Osteoblast (primary cell): ENCODE measurements at places on chromosomes 13 and 19.

- DNase-seq: peak; percentile 100
Measured at GRCh38 chr19:1856698-1857603, 6.4 kb downstream of the KLF16 start.

GRCh38 chr19:13866463-13867046 lies 10.4 kb upstream of the NANOS3 start:
- peak; percentile 19 for DNase-seq

DNA sequence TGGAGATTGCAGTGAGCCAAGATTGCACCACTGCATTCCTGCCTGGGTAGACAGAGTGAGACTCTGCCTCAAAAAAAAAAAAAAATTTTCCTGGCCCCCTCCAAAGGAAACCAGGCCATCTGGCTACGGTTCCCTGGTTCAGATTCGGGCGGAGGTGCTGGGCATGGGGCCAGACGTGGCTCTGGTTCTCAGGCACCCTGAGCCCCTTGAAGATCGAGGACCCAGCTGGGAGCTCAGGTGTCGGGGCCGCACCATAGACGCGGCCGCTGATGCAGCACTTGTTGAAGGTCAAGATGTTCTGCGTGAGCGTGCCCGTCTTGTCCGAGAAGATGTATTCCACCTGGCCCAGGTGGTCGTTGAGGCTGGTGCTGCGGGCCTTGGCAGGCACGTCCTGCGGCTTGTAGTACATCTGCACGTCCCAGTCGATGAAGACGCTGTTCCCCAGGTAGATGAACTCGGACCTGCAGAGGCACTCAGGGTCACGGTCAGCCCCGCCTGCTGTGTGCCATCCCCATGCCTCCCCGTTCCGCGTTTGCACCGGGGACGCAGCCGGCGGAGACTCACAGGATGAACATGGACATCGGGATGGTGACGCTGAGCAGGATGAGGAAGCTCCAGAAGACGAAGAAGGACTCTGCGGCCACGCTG lies 12.3 kb downstream of the ATP8B3 start:
- no peak for DNase-seq

DNA sequence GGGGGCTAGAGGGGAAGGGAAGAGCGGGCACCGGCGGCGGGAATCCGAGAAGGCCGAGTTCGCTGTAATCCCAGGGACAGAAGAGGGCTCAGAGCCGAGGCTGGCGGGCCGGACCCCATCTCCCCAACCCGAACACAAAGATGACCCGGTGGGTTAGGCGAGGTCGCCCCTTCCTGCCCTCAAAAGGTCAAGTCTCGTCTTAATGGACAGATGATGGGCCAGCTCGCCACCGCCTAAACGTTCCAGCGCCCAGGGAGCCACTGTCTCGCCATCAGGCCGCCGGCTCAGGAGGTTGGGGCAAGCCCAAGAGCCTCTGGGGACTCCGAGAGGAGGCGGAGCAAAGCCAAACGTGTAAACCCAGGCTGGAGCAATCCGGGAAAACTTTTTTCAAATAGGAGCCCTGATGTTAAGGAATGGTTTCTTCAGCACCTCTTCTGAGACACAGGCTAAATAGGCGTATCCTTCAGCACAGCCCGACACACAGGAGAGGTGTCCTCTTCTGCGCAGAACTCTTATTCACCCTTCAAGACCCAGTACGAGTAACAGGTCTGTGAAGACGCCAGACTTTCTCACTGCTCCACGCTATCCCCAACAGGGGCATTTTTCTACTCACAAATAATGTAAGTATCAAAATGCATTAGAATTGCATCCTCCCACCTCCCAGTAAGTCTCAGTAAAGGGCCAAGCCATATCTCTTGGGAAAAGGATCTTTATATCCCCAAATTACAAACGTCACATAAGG lies 6.3 kb upstream of the POU4F1 start:
- peak; percentile 81 for DNase-seq

- no peak for DNase-seq
Measured at GRCh38 chr13:35733827-35734226, 257.3 kb upstream of the MAB21L1 start.

- DNase-seq: peak; percentile 27
Measured at GRCh38 chr13:113646921-113647340, 11.1 kb downstream of the ATP4B start.

DNA sequence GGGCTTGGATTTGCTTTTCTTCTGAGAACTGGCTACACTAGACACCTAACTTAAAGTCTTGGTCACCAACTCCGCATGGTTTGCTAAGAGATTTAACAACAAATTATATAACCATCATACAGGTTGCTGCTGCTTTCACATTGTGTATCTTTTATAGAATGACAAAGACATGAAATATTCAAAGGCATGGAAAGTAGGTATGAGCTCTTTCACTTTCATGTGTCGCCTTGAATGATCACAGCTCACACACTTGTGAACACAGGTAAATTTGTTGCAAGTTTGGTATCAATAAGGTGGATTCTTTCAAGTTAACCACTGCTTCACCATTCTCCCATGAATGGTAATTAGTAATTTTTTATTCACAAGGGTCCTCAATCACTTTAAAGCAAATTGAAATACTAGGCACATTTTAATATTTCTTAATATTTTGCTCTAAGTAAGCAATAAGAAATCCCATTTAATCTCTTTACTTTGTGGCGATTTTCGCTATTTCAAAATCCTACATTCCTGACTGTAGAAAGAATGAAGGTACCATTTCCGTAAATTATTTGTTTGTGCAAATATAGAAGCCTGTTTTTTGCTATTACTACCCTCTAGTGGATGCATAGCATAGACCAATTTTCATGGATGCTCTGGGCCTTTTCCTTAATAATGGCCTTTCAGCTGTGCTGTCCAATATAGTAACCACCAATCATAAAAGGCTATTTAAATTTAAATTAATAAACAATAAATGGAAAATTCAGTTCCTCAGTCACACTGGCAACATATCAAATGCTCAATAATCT lies 45.5 kb upstream of the FREM2 start:
- no peak for DNase-seq

GRCh38 chr19:58183817-58184215 lies 955 bp downstream of the ZNF274 start:
- no peak for DNase-seq

GRCh38 chr13:73245246-73245645 lies 186.4 kb downstream of the KLF5 start:
- DNase-seq: no peak

DNA sequence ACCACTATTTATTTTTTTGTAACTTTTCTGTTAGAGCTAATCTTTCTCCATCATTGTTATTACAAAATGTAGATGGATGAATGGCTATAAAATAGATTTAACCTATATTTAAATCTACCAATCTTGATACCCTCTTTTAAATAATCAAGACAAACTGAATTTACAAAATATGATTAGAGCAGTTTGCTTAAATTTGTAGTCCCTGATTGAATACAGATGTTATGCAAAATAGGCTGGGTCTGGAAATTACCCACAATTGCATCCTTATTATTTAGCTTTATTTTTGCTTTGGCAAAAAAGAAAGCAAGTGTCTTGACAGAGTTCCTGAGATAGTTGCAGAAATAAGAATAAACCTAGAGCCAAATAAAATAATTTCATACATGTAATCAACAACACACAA lies 352.8 kb downstream of the KLF12 start:
- no peak for DNase-seq

- DNase-seq: peak; percentile 74
Measured at GRCh38 chr13:97122381-97122996, 99.6 kb upstream of the MBNL2 start.

DNA sequence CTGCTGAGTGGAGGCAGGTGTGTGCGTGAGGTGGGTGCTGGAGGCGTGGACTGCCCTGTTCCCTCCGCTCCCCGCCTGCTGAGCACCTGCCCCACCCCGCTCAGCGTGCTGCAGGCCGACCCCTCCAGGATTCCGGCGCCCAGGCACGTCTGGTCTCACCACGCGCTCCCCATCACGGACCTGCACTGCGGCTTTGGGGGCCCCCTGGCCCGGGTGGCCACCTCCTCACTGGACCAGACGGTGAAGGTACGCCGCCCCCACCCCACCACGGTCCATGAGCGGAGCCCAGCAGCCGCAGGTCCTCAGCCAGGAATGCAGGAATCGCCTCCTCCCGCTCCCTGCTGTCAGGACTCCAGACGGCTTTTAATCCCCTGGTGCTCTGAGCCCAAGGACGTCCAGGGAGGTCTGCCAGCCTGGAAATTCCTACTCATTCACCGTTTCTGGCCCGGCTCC lies 6.0 kb downstream of the WDR18 start:
- no peak for DNase-seq

DNA sequence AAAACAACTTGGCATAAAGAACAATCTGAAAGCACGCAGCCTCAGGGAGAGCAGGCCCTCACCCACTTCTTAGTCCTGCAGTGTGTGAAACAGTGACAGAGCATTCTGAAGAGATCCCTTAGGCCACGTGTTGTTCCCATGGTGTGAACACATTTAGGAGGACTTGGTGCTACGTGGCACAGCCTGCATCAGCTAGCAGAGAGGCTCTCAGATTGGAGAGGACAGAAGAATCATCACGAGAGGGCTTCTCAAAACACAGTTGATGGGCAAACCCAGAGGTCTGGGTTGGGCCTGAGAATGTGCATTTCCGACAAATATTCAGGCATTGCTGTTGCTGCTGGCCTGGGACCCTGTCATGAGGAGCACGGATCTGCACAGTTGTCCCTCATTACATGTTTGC lies 26.1 kb upstream of the TFDP1 start:
- peak; percentile 79 for DNase-seq

- DNase-seq: no peak
Measured at GRCh38 chr19:56537442-56537841, 1.3 kb upstream of the ZFP28 start.

- peak; percentile 46 for DNase-seq
Measured at GRCh38 chr13:94707400-94708021, 4.8 kb downstream of the SOX21 start.

DNA sequence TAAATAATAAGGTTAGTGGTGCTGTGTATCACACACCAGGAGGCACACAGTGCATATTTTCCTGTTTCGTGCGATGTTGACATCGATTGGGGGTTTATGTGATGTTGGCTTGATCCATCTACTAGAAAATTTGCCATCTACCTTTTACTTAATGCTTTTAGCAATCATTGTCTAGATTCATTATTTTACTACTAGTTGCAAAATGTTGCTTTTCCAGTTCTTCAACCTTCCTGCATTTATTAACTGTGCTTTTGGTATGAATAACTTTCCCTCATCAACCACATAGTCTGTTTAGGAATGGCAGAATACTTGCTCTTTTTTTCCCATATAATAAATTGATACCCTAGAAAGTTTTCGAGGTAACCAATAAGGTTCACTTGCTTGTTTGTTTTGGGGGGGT lies 17.5 kb downstream of the C13orf42 start:
- no peak for DNase-seq

GRCh38 chr13:51191743-51192142 lies 30.5 kb upstream of the FAM124A start:
- no peak for DNase-seq

DNA sequence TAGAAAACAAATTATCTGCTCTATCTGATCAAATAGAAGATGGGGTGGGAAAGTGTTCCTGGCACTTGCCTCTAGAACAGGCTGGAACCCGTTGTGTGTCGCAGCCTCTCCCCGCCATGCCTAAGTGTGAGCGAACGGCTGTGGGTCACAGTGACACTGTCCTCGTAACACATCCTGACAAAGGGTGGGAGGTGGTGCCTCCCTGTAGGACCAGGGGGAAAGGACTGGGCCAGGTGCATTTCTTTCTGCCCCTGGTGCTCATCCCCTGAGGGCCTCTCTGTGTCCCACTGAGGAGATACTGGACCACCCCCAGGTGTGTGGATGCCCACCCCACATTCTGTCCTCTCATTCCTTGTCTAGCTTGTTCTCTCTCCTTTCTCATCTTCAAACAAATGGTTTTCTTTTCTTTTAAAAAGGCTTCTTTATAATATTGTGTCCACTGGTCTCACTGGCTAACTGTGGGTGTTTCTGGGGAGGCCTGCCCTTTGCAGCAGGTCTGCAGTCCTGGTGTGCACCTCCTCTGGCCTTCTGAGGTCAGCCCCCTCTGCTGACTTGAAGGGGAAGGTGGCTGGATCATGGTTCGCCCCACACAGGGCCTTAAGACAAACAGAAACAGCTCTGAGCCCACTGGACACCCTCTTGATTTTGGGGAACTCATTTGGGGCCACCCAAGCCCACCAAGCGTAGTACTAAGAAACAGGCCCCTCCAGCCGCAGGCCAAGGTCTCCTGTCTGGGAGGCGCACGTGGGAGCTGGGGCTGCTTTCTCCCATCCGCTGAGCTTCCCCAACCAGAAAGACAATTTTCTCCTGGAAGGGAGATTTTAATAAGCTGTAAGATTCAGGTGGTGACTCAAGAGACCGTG lies 152.5 kb upstream of the SOX1 start:
- peak; percentile 66 for DNase-seq

DNA sequence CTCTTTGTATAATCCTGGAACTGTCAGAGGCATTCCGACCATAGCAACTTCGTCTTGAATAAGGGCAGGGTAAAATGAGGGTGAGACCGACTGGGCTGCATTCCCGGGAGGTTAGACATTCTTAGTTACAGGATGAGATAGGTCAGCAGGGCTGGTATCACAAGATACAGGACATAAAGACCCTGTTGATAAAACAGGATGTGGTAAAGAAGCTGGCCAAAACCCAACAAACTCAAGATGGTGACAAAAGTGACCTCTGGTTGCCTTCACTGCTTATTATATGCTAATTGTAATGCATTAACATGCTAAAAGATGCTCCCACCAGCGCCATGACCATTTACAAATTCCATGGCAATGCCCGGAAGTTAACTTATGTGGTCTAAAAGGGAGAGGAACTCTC lies 27.7 kb upstream of the MBNL2 start:
- DNase-seq: no peak

- DNase-seq: no peak
Measured at GRCh38 chr13:33263484-33263883, 22.1 kb downstream of the STARD13 start.

- no peak for DNase-seq
Measured at GRCh38 chr13:100710176-100710575, 35.6 kb upstream of the TMTC4 start.
